ENCODE measurements at places on chromosomes 11 and 22.

- DNase-seq = no peak
These were observed 142.8 kb upstream of the MTNR1B start for GRCh38 chr11:92826603-92827002.

DNA sequence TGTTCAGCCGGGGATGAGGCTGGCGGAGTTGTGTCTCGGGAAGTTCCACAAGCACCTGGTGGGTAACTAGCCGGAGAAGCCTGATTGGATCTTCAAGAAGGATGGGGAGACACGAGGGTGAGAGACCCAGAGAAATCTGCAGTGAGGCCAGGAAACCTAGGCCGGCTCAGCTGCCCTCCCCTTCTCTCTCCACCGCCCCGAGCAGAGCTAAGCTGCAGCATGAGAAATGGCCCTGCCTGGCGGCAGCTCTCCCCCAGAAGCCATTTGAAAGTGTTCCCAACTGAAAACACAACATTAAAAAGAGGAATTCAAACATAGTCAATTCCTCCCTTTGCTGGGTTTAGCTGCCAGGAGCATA, 77.8 kb upstream of the SHISAL1 start:
- no peak for DNase-seq

GRCh38 chr11:134248910-134249480, 4.2 kb downstream of the THYN1 start:
- DNase-seq = no peak

GRCh38 chr11:16293204-16293681, 63.1 kb downstream of the SOX6 start:
- no peak for DNase-seq

- no peak for DNase-seq
These were observed 31.5 kb downstream of the TSG101 start for GRCh38 chr11:18495271-18495670.

- no peak for DNase-seq
These were observed 36.1 kb downstream of the SLCO2B1 start for GRCh38 chr11:75186999-75187398.

DNA sequence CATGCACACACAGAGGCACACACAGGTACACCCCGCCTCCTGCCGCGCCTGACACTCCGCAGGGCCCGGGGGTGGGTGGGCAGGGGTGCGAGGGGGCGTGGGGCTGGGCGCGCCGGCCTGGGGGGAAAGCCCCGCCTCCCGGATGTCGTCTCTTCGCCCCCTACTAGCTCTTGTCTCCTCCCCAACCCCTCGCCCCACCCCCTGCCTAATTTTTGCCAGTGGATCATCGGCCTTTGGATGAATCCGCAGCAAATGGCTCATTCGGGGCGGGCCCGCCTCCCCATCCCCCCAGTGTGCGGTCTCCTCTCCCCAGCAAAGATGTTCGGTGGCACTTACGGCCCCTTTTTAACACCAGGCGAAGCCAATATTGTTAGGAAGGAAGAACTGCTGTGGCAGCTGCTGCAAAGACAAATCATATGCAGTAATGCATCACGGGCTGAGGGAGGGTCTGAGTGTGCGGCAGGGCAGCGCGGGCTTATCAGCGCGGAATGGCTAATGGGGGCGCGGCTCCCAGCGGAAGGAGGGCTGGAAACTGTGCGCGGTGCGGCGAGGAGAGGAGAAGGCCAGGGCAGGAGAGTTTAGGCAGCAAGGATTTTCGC, 13.4 kb upstream of the NECTIN1 start:
- DNase-seq = peak; percentile 85

- DNase-seq = no peak
These were observed 2120.6 kb upstream of the RAG2 start for GRCh38 chr11:38718659-38719058.

GRCh38 chr11:58549644-58550043, 26.0 kb downstream of the LPXN start:
- DNase-seq = no peak

DNA sequence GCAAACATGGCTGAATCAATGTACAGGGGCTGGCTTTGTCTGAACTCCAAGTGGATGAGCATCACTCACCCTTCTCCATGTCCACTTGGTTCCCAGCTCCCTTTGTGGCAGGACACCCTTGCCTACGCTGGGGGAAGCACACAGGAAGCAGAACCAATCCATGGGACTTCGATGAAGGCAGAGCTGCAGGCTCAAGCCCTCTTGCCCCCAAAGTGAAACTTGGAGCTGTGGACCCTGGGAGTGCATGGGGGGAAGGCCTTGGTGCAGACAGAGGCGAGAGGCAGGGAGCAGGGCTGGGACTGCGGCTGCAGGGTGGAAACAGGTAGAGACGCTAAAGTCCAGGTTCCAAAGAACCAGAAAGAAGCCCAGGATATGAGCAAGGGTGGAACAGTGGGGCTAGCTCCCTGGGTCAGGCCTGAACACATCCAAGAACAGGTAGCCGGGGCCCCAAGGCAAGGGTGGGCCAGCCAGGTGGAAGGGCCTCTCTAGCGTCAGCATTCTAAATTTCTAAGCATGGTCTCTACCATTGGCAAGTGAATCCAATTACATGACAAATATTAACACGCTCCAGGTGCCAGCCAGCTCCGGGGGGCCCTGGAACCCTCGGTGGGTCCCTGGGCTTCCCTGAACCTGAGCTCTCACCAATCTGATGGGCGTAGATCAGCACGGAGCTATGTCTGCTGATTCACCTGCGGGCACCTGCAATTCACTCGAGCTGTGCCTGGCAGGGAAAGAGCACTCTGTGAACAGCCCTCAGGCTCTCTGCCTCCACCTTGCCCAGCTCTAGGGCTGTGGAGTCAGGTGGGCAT, 532.8 kb downstream of the BRD1 start:
- no peak for DNase-seq

DNA sequence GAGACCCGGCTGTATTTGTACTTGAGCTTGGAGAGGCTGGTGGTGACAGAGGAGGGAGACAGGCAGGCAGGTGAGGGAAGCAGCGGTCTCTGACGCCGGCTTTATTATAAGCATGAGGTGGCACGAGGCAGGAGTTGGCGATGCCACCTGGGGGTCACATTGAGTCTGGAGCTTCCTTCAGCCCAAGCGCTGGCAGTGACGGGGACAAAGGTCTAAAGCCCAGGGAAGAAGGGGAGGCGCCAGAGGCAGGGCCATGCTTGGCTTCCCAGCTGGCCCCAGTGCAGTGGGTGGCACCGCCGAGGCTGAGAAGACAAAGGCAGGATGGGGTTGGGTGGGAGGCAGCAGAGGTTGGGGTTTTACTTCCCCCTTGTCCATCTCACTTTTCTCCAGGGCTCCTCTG, 4.5 kb downstream of the FXYD2 start:
- no peak for DNase-seq

GRCh38 chr11:61832754-61833153, 4.7 kb downstream of the FADS2 start:
- DNase-seq = no peak

DNA sequence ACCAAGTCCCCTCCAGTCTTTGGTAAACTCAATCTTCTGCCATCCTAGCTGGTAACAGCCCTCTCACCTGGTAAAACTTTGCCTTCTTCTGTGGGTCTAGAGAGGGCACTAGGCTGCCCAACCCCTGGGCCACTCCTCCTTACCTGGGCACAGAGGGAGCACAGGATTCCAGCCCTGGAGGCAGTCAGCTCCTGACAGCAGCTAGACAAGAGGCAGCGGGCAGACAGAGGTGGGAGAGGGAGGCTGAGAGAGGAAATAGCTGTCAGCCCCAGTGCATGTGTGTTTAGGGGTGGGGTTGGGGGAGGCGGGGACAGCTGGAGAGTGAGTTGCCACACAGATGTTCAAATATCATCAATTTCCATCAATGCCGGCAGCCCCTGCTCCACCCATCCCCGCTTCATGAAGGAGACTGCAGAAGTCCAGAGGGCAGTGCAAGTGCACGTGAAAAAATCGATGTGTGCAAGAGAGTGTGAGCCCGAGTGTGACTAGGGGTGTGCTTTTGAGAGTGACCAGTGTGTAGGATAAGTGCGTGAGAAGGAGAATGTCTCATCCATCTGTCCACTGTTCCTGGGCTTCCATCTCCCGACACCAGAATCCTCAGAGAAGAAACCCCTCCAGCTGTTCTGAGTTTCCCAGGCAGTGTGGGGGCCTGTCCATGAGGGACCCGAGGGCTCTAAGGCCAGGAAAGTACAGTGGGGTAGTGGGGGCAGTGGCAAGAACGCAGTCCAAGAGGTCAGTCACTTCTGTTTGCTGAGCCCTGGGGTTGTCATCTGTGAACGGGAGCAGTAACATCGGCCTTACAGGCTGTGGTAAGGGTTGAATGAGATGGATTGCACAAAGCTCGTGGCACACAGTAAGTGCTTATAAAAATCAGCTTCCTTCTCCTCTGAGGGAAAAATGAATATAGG, at the start of gene PTGDR2:
Gene PTGDR2 (minus strand): TSS at position 225 of the 908 bp plus-strand sequence. CDS start 2,228 bp downstream, outside the sequence.
- DNase-seq = no peak

GRCh38 chr11:117819096-117820040, 5.2 kb downstream of the FXYD2 start:
- peak; percentile 84 for DNase-seq

DNA sequence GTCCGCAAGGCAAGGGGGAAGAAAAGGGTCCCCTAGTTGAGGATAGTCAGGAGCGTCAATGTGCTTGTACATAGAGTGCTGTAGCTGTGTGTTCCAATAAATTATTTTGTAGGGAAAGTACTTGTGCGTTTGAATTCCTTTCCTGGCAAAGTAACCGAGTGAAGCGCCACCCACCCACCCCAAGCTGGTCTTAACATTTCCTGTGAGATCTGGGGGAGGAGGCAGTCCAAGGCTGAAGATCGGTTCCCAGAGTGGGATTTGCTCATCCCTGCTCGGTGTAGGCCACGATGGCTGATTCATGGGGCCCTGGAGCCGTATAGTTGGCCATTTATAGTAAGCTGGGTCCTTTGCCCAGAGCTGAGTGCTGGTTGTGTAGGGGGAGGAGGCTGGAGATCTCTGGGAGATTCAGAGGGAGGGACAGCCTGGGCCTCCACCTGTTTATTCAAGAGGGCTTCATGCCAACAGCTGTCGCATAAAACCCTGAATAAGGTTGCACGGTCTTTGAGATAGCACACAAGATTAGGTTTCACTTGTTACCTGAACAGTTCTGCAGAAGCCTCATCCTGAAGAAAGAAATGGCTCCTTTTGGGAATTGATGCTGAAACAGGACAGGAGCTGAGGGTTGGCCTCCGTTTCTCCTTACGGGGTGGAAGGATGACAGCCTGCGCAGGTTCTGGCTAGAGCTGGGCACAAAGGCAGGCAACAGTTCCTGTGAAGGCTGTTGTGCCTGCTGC, 2.4 kb downstream of the ATF4 start:
- peak; percentile 31 for DNase-seq
